ENCODE measurements at places on chromosomes 11 and 22. TPM values are rescaled to one million over a fixed set of nuclear protein-coding genes. Genes with fewer than 3 reads are reported as not detected.

The GAB2 gene
- total RNA-seq, result 10.0 TPM

The SCGB1C1 gene
- not detected for total RNA-seq

- H3K4me1 ChIP-seq, result no peaks in the 10 kb centered on the region
- no peaks in the 10 kb centered on the region for H3K36me3 ChIP-seq
- H3K27me3 ChIP-seq, result no peaks in the 10 kb centered on the region
- H3K27ac ChIP-seq, result no peak overlapping the region
- H3K4me3 ChIP-seq, result no peak overlapping the region
- no peak for DNase-seq
Observed at GRCh38 chr11:104688731-104689130, 209.5 kb downstream of the CASP12 start.

DNA sequence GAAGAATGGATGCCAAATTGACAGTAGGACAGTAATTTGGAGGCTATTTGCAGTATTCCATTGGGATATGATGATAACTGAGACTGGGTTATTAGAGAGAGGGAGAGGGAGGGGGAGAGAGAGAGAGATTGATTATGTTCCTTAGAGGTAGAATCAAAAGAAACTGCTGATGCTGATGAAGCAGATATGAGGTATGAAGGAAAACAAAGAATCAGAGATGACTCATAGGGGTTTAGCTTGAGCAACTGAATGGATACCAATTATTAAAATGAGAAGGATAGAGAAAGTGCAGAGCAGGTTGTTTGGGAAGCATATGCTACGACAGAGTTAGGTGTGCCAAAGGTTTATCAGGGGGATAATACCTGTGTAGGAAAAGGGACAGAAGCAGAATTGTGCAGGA lies 12.8 kb upstream of the NUCB2 start:
- no peak overlapping the region for H3K4me3 ChIP-seq
- H3K27ac ChIP-seq, result no peak overlapping the region
- no peaks in the 10 kb centered on the region for H3K27me3 ChIP-seq
- no peaks in the 10 kb centered on the region for H3K36me3 ChIP-seq

GRCh38 chr11:26377619-26378018 lies 45.7 kb downstream of the ANO3 start:
- no peaks in the 10 kb centered on the region for H3K27me3 ChIP-seq
- no peaks in the 10 kb centered on the region for H3K4me1 ChIP-seq
- H3K4me3 ChIP-seq, result no peak overlapping the region
- no peak overlapping the region for H3K27ac ChIP-seq

DNA sequence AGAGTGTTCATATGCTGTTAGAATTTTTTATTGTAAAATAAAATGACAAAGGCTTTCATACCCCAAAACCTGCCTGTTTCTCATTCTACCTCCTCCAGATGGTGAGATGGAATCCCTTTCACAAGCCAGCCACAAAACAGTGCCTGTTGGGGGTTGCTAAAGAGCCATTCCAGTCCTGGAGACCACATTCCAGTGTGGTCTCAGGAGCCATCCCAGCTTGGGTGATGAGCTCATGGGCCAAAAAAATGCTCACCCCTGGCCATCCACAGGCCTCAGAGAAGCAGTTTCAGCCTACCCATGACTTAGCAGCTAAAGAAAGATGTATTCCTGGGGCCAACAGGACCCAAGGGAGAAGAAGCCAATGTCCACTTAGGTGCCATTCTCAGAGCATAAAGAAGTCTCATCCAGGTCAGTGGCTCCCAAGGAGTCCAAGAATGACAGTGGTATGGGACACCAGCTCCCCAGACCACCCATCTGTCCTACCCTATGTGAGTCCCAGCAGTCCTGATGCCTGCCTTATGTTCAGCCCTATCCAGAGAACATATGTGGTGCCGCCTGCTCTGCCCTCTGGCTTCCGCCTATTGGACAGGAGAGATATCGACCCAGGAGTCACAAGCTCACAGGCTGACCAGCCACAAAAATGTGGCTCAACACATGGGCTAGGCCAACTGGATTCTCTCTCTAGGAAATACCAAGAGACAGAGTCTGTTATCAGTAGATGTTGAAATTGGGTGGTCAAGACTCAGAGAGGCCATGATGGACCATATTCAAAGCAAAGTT lies 26.4 kb downstream of the C11orf91 start:
- no peaks in the 10 kb centered on the region for H3K27me3 ChIP-seq
- H3K4me3 ChIP-seq, result no peak overlapping the region
- no peaks in the 10 kb centered on the region for H3K4me1 ChIP-seq
- H3K27ac ChIP-seq, result no peak overlapping the region
- H3K36me3 ChIP-seq, result no peaks in the 10 kb centered on the region
- no peak for DNase-seq

DNA sequence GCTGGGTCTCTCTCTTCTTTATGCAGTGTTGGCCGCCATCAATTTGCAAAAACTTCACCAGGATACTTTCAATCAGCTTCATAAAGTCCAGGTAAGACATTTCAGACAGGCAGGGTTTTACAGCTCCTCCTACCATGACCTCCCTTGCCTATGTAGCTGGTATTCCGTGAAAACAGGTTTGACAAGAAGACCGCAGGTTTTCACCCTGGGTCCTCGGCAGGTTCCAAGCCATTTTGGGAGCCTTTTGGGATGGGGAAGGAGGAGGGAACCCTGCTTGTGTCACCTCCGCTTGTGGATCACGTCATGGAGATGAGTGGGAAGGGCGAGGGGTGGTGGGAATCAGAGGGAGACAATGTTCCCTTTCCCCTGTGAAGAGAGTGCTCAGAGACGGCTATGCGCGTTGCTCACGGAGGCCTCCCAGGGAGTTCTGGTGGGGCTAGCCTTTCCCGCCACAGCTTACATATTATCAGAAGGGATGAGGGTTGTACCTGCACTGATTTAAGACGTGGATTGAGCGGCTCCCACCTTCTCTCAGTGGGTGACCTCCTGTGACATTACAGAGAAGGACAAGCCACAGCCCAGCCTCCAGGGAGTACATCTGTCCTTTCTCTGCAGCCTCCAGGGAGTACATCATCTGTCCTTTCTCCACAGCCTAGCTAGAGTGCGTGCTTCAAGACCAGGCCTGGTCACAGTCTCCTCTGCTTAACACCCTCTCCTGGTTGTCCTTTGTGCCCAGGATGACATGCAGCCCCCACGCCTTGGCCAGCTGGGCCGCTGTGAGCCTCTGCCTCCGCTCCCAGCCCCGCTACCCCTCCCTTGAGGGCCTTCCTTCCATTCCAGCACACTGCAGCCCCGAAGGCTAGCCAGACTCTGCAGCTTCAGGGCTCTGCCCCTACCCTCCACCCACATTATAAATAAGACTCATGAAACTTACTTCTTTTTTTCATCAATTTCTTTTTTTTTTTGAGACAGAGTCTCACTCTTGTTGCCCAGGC lies 17.2 kb downstream of the GLB1L3 start:
- DNase-seq, result no peak
- H3K4me1 ChIP-seq, result no peaks in the 10 kb centered on the region
- H3K27ac ChIP-seq, result no peak overlapping the region

DNA sequence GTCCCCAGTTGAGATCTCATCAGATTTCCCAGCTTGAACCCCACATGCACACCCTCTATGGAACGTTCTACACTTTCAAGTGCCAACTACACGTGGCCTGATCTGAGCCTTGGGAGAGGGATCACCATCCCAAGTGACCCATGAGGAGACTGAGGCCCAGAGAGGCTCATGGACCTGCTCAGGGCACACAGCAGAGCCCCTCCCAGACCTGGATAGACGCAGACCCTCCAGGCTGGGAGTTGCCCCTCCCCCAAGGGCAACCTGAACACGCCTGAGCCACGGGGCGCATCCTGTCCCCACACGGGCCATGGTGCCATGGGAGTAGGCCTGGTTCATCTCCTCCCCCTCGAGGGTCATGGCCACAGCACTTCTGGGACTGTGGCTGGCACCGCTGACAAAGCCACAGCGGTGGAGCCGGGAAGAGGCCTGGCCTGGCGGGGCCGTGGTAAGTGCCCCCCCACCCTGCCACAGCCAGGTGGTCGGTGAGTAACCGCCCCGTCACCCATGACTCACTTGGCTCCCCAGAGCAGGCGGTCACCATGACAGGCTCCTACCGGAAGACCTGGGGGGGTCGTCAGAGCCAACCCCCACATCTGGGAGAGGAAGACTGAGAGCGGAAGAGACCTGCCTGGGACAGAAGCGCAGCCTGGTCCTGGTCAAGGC lies 8.1 kb downstream of the WNT7B start:
- H3K27me3 ChIP-seq, result no peaks in the 10 kb centered on the region
- H3K4me1 ChIP-seq, result peaks cover 84% of the 10 kb centered on the region
- H3K36me3 ChIP-seq, result no peaks in the 10 kb centered on the region
- peak overlapping the region; percentile 93 for H3K27ac ChIP-seq
- peak; percentile 71 for DNase-seq
- H3K4me3 ChIP-seq, result peak overlapping the region; percentile 33

GRCh38 chr11:28518825-28519224 lies 410.6 kb downstream of the METTL15 start:
- DNase-seq, result no peak
- H3K36me3 ChIP-seq, result no peaks in the 10 kb centered on the region
- no peaks in the 10 kb centered on the region for H3K4me1 ChIP-seq

- H3K36me3 ChIP-seq, result no peaks in the 10 kb centered on the region
- no peaks in the 10 kb centered on the region for H3K27me3 ChIP-seq
- no peak for DNase-seq
- no peak overlapping the region for H3K27ac ChIP-seq
- H3K4me3 ChIP-seq, result no peak overlapping the region
- peaks cover 22% of the 10 kb centered on the region for H3K4me1 ChIP-seq
Observed at GRCh38 chr22:45775062-45775461, 103.4 kb downstream of the ATXN10 start.

Data from Panc1 (cell line).